ENCODE measurements at places on chromosomes 16 and 17. TPM values are rescaled to one million over a fixed set of nuclear protein-coding genes. Genes with fewer than 3 reads are reported as not detected.
A peak's percentile ranks its signal among the peaks of the same experiment; 100 is the strongest.

DNA sequence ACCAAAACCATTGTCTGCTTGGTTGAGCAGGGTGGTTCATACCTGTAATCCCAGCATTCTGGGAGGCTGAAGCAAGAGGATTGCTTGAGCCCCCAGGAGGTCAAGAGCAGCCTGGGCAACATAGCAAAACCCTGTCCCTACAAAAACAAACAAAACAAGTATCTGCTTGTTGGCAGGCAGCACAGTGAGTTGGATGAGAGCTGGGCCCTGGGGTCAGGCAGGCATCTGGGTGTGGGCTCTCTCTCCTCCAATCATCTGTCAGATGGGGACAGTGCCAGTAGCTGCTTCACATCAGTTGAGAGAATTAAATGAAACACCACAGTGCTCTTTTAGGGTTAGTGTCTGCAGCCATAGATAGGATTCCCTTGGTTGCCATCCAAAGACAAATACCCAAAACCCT lies 5.8 kb downstream of the ARMC7 start:
- DNase-seq, result no peak

GRCh38 chr16:20409398-20410120 lies at the start of gene ACSM5:
TSS of gene ACSM5 (plus strand) at chr16:20409534. CDS start at chr16:20411485, 1,951 bp downstream.
- peak; percentile 31 for DNase-seq

GRCh38 chr17:34319039-34319483 lies at the start of gene CCL8:
TSS of gene CCL8 (plus strand) at chr17:34319435. CDS start at chr17:34319502, 67 bp downstream.
- DNase-seq, result no peak

GRCh38 chr17:8141045-8141444 lies 11.2 kb downstream of the PER1 start:
- DNase-seq, result no peak

GRCh38 chr17:62995377-62995885 lies 29.4 kb downstream of the TANC2 start:
- peak; percentile 38 for DNase-seq

GRCh38 chr17:41153856-41154255 lies 4.2 kb upstream of the KRTAP4-5 start:
- no peak for DNase-seq

GRCh38 chr17:14776791-14777190 lies 475.9 kb downstream of the HS3ST3B1 start:
- DNase-seq, result no peak

- peak; percentile 97 for DNase-seq
Measured at GRCh38 chr17:75633486-75634375, 497 bp downstream of the SMIM5 start.

DNA sequence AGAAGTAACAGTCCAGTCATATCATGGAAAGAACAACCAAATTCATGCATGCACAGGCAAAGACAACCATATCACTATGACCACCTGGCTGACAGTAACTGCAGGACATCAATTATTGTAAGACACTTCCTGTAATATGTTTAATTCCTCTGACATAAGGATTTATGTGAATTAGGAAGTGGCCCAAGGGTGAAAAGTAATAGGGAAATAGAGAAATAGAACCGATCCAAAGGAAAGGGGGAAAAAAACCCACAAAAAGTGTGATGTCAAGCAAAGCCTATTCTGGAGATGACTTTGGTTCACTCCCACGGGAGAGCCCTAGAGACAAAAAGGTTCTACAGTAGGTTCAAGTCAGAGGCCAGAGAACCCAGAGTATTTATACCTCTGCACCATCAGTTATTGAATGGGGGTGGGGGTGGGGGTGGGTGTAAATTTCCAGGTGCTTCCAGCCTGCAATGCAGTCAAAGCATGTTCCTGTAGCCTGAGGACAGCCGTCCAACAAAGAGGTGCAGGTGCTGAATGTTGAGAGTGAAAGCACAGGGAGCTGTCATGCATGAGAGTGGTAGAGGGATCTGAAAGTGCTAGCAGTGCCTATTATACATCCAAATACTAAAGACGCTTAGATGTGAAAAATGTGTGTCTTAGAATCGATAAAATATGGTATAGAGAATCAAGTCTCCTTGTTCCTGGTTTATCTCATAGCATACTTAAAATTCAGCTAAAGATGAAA lies 95.6 kb upstream of the HLF start:
- DNase-seq, result no peak

- peak; percentile 94 for DNase-seq
Measured at GRCh38 chr17:44308320-44308818, at the start of gene RUNDC3A. TSS of gene RUNDC3A (plus strand) at chr17:44308601. CDS start at chr17:44308833, 232 bp downstream.

- DNase-seq, result peak; percentile 64
Measured at GRCh38 chr17:1487939-1488825, 4.3 kb downstream of the MYO1C start.

DNA sequence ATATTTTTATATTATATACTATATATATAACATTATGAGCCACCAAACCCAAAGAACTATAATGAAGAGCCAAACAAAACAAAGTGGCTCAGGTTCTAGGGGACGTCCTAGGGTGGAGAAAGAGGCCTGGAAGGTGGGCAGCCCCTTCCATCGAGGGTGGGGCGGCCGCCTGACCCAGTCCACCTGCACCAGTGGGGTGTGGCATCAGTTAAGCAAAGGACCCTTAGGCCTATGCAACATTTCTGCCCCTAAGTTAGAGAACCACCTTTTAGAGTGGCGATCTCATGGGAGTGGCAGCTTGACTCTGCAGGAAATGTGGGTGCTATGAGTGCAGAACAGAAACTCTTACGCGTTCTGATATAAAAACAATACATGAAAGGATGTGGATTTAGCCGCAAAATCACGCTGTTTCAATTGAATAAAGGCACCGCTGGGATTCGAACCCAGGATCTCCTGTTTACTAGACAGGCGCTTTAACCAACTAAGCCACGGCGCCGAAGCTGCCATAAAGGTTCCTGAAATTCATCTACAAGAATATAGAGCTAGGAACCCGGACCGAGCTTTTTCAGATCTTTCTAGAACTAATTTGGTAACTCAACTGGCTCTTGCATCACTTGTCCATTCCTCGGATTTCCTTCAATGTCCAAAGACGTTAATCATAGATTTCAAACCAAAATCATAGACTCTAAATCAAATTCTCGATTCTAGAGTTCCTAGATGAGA lies 15.6 kb upstream of the AURKB start:
- peak; percentile 70 for DNase-seq

DNA sequence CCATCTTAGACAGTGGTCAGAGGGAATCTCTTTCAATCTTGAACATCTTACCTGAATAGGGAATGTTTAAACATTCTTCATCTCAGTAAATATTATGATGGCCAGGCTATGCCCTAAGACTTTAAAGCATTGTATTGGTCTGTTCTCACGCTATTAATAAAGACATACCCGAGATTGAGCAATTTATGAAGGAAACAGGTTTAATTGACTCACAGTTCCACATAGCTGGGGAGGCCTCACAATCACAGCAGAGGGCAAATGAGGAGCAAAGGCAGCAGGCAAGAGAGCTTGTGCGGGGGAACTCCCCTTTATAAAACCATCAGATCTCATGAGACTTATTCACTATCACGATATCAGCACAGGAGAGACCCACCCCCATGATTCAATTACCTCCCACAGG lies 55.3 kb upstream of the SOX9 start:
- no peak for DNase-seq

PHAF1 gene
- 39.5 TPM for total RNA-seq

INCA1 gene
- total RNA-seq, result not detected

Measured in SJCRH30 (cell line).